ENCODE measurements at places on chromosomes 5 and 9. TPM values are rescaled to one million over a fixed set of nuclear protein-coding genes. Genes with fewer than 3 reads are reported as not detected.

Gene FOXE1
- total RNA-seq: not detected

Gene CYLC2
- not detected for total RNA-seq

Gene GTF3C5
- total RNA-seq: 73.1 TPM

DNA sequence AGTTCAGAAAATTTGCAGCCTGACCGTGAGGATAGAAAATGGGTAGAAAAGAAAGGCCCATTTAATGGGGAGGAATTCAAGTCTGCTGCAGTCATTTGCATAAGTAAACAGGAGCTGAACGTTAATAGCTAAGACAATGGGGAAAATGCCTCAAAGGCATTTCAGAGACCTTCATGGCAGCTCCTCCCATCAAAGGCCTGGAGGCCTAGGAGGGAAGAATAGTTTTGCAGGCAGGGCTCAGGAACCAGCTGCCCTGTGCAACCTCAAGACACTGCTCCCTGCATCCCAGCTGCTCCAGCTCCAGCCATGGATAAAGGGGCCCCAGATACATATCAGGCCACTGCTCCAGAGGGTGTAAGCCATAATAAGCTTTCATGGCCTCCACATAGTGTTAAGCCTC lies 32.2 kb upstream of the CDH18 start:
- no peak for DNase-seq

DNA sequence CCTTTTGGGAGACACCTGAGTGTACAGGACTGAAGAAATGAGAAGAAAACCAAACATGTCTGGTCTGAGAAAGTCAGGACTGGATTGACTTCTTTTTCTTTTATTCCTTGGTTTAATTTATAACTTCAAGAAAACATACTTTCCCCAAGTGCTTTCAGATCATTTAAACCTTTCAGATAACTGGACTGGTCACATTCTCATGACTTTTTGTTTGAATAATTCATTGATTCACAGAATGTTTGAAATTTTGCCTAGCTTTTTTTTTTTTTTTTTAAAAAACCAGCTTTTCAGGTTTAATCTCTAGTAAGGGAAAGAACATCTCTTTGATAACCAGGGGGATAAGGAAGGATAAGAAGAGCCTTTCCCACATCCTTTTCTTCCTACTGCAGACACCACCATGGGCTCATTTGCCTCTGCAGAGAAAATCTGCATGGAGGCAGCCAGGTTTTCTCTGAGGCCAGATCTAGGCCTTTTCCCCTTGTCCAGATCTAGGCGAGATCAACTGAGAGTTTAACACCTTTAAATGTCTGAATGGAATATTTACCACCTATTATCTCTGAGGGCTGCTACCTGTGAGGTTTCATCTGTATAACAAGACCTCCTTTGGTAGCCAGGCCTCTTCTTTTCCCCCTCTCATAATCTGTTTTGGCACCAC lies 45.0 kb upstream of the SLC28A3 start:
- DNase-seq: no peak

- peak; percentile 67 for DNase-seq
Observed at GRCh38 chr5:36396640-36397039, 94.9 kb upstream of the RANBP3L start.

DNA sequence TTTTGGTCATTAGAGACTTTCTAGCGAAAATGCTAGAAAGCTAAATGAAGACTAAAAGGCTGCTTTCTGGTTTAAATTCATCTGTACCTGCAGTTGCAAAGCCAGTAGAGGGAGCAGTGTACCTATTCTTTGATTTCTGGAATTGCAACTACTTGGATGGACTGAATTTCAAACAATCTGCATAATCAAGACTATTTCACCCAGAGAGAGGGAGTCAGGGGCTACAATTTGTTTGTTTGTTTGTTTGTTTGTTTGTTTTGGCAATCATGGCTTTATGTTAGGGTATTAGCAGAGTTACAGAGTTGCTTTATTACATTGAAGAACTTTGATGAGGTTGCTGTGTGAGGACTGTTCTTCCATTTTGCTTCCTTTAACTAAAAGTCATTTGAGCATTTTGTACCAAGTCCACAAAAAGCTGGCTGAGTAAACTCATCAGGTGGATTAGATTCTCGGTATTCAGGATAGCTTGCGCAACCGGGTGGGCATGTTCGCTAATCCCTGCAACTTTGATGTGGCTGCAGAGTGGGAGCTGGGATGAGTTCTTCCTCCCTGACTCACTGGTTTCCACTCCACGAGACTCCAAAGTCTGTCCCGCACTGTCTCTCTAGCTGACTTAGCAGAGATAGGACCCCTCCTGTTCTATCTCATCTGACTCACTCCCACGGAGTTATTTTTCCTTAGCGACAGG lies 80.0 kb upstream of the TUT7 start:
- peak; percentile 16 for DNase-seq

DNA sequence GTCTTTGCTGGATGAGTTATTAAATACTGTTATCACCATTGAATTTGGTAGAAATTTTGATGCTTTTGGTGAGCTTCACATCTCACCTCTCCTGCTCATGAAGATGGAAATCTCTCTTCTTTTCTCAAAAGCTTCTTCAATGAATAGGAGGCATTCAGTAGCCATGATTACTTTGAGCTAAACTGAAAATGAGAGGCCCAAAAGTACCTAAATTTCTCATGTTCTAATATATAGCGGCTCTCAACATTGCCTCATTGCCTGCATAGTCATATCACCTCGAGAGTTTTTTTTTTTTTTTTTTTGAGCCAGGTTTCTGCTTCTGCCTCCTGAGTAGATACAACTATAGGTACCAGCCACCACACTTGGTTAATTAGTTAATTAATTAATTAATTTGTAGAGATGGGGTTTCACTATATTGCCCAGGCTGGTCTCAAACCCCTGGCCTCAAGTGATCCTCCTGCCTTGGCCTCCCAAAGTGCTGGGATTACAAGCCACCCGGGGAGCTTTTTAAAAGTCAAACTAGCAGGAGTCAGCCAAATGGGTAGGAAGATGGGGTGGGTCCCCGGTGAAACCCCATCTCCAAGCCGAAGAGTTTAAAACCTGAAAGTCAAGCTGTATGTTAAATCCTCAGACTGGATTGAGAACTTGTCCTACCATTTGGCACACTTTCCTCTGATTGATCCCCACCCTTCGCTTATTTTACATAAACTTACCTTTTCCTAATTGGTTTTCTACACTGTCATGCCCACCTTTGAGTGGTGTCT lies 169.0 kb downstream of the DOCK2 start:
- DNase-seq: no peak

GRCh38 chr5:107955321-107955720 lies 284.6 kb upstream of the EFNA5 start:
- no peak for DNase-seq

DNA sequence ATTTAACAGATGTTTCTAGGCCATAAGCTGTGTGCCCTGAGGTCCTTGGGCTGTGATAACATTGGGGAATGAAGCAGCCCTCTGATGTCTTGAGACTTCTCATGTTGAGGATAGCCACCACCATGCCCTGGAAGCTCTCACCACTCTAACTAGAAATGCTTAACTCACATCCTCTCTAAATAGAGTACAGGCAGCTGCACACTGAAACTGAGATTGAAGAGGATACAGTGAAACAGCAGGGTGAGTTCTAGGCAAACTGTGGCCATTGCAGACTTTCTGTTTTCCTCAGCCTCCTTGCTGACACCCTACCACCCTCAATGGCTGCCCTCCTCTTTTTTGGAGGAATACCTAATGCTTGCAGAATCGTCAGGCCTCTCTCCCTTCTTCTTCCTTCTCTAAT lies 22.4 kb downstream of the UTP15 start:
- DNase-seq: no peak

- DNase-seq: no peak
Observed at GRCh38 chr9:83027153-83027891, 35.6 kb downstream of the RASEF start.

DNA sequence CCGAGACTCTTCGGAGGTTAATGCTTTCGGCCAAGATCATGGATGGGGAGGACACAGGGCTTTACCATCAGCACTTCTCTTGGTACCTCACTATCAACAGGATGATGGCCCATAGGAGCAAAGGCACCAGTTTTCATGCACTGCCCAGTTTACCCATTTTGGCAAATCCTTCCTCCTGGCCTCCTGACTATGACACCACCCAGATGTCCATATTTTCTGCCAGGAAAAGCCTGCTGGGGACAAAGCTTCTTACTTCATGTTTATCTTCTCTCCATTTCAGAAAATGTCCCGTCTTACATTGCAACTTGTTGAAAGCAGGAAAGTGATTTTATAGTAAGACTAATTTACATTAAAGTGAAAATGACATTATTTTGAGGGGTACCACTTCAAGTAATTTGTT lies 61.4 kb upstream of the GAS1 start:
- DNase-seq: no peak

GRCh38 chr5:110687485-110687884 lies 39.0 kb downstream of the TMEM232 start:
- no peak for DNase-seq

DNA sequence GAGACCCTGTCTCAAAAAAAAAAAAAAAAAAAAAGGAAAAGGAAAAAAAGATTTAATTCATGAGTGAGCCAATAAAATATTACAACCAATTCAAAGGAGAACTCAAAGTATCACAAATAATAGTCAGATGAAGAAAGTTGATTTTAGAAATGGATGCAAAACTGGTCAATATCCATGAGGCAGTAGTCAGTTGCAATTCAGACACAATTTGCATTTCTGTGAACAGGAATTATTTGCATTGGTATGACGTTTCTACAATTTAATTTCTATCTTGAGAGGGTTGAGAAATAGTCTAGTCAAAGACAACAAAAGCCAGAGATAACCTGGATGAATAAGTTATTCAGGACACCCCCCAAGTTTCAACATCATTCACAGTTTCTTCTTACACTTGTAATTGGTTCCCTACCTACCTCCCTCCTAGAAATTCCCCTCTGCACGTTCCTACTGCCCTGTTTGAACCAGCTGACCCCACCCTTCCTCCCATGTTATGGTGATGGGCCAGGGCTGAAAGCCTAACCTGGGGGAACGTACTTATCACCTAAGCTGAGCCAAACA lies 28.6 kb upstream of the CDKN2AIPNL start:
- DNase-seq: no peak

Data from Caco-2 (cell line).